SK-N-SH (cell line): ENCODE measurements at places on chromosomes 1 and 21. TPM values are rescaled to one million over a fixed set of nuclear protein-coding genes. Genes with fewer than 3 reads are reported as not detected.

Gene TMEM82
- polyA plus RNA-seq, result not detected in 2 replicates

Gene ALPL
- 0.69 and 1.3 TPM in 2 replicates for polyA plus RNA-seq

Gene H3-3A
- 315 and 370 TPM in 2 replicates for polyA plus RNA-seq

DNA sequence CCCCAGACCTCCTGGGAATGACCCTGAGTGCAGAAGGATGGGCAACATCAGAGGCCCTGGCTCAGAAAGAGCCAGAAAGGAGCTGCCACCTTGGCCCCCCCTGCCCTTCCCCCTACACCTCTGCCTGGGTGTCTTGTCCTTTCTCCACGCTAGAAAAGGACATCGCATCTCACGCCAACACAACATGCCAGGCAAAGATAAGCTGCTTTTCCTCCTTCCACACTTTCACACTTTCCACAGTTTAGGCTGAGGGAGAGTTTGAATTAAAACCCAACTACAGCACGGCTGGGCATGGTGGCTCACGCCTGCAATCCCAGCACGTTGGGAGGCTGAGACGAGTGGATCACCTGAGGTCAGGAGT is 109.5 kb downstream of the SPSB1 start:
- DNase-seq, result no peak

Gene G0S2
- 32.5 and 43.2 TPM in 2 replicates for polyA plus RNA-seq

Gene CELF3
- polyA plus RNA-seq, result 0.25 and 0.65 TPM in 2 replicates

- no peak for DNase-seq
These were observed 2.1 kb upstream of the TFF3 start for GRCh38 chr21:42317341-42317741.

Gene KLF17
- 0.21 and 0.26 TPM in 2 replicates for polyA plus RNA-seq

DNA sequence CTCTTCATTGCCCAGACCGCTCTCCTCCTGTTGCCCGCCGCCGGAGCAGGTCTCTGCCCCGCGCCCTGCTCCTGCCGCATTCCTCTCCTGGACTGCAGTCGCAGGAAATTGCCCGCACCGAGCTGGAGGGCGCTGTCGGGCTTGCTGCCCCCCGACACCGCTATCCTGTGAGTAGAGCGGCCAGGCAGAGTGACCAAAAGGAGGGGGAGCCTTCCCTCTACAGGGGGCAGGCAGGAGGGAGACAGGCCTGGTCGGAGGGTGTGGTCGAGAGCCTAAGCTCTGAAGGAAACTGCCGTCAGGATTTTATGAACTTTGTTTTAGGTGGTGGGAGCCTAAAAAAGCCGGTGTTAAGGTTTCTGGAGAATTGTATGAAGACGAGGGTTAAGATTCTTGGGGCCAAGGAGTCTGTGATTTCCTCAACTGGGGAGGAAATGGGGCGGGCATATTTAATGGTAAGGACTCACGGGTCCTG is 517 bp downstream of the LRIG2 start:
- DNase-seq, result peak; percentile 75

GRCh38 chr1:178934546-178934945 is 63.7 kb upstream of the ANGPTL1 start:
- no peak for DNase-seq
